ENCODE measurements at places on chromosomes 3 and 15.

DNA sequence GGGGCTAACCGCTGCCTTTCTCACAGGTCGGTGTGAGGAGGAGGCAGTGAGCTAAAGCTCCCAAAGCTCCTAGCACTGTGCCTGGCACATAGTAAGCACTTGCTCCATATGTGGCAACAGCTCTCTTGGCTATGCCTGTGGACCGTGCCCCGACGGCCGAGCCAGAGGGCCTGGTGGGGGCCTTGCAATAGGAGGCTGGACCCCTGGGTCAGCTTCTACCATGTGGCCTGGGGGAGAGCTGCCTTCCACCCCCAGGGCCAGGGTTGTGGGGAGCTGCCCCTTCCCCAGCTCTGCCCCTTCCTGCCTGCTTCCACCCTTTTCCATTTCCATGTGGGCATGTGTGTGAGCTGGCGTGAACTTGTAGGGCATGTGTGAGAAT, 16.9 kb upstream of the GNAT1 start:
- no peak for DNase-seq

DNA sequence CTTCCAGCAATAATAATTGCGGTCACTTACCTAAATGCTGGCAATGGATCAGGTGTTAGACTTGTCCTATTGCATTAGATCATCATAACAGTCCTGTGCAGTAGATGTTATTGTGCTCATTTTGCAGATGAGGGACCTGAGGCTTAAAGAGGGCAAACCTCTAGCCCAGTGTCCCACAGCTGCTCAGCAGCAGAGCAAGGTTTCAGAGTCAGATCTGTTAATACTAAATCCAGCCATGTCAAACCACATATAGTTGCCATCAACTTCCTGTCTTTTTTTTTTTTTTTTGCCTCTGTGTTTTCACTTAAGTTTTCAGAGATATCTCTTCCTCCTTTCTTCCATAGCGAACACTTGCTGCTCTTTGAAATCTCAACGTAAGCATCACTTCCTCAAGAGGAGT, 12.1 kb downstream of the FEZF2 start:
- no peak for DNase-seq

DNA sequence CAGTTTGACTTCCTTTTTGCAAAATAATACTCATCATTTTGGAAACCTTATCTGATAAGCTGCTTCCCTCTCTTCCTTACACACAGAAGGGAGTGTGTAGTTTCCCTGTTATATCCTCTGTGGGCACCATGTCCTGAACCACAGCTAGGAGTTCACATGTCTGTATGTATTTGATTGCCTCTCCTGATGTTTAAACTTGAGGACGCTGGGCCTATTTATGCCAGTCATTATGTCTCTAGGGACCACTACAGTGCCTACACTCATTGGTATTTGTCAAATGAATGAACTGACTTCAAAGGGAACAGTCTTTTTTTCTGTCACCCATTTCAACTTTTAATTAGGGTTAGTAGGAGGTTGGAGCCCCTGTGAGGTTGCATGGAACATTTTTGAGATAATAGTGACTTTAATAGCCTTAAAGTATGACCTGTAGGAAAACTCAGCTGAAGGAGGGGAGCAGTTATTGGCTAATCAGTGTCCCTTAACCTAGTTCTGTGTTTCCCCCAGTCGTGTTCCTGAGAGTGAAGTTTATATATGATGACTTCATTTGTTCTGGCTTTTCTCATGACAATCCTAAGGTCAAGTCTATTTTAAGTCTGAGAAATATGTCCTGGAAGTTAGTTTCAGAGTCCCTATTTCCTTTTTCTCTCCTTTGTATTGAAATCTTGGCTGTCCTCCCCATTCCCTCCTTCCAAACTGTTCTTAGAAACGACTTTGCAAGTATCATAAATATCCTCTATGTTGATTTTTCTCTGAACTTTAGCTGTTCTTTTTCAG, 28.9 kb downstream of the PDE8A start:
- no peak for DNase-seq

DNA sequence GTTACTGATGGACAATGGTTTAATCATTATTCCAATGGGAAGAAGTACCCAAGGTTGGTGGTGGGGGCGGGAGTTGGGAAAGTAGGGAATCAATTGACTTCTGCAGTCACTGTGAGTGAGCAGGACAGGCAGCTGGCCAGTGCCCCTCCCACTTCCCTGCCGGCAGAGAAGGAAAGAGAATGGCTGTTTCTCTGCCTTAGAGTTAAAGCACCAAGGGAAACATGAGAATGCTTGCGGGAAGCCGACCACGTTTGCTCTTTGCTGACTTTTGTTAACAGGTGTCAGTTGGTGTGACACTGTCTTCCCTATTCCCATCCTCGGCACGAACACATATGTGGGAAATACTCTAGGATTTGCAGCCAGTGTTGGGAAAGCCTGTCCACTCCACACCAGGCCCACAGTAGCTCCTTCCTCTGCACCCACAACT, 33.5 kb upstream of the MFSD1 start:
- no peak for DNase-seq

DNA sequence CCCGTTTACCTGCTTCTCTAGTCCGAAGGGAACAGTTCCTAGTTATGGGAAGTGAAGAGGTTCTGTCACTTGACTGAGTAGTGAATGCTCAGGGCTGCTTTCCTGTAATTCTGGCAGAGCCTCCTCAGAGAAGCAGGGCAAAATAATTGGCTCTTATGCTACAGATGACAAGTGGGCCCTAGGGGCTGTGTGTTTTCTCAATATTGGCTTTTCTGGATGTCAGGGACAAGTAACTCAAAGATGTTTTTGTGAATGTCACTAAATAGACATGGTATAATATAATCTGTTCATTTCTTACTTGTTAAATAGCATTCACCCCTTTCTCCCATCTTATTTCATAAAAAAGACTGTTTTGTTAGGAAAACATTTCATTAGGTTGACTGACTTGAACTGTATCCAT, 40.1 kb downstream of the SGO1 start:
- DNase-seq, result no peak

- DNase-seq, result no peak
These were observed 969 bp upstream of the BSN start for GRCh38 chr3:49553324-49553691.

DNA sequence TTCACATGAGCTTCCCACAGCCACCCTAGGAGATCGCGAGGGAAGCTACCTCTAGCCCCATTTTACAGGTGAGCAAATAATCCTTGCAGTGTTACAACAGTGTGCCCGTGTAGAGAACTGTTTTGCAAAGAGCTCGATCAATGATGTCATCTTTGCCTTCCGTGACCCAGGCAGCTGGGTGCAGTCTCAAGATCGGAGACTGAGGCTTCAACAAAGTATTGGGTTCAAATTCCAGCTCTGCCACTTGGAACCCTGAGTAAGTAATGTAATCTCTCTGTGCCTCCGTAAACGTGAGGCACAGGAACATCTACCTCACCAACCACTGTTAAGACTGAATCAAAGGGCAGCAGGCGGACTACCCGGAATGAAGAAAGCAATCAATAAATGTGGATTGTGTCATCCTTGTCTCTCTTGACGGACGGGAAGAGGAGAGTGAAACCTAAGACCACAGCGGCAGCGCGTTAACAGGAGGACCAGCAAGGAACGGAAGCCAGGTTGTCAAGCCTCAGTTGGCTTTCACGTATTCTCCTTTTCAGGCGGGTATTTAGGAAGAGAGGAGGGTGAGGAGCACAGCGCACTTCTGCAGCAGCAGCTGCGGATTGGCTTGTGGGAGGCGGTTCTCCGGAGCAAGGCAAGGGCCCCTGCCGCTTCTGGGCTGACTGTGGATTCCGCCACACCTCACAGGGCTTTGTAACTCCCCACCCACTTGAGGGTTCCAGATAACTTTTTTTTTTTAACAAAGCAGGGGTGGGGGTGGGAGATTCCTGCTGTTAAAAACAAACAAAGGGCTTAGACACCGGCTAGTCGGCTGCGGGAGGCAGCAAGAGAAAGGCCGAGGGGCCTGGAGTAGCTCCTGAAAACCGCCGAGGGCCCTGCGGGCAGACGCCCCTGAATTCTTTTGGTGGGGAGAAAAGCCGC, 1.5 kb upstream of the SMAD3 start:
- DNase-seq, result no peak

DNA sequence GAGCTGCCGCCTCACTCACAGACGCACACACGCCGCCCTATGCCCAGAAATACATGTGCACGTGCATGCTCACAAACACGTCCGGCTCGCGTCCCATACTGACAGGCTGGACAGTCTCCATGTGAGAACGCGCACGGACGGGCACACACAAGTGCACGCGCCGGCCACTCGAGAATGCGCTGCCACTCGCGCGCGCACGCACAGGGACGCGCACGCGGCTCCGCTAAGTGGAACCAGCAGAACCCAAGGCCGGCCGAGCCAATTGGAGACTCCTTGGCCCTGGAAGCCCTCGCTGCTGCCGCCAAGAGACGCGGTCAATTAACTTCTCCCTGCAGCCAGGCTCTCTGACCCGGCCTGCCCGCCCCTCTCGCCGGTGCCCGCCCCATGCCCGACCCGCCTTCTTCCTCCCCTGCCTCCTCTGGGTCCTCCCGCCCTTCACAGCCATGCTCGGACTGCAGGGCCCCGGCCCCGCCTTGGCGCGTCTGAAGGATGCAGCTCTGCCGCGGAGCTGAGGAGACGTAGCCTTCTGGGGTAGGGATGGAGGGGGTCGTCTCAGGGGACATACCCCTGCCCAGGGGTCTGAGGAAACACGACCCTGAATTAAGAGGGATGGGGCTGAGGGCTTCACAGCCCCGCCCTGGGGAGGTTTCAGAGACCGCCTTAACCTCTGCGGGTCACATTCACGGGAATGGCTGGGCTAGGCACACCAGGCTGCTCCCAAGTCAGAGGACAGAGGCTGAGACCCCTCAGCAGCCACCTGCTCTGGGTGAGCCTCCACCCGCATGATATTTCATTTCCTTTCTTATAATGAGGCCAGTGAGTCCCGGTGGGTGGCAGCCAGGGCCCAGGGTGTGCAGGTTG, 15.0 kb downstream of the PTH1R start:
- no peak for DNase-seq

DNA sequence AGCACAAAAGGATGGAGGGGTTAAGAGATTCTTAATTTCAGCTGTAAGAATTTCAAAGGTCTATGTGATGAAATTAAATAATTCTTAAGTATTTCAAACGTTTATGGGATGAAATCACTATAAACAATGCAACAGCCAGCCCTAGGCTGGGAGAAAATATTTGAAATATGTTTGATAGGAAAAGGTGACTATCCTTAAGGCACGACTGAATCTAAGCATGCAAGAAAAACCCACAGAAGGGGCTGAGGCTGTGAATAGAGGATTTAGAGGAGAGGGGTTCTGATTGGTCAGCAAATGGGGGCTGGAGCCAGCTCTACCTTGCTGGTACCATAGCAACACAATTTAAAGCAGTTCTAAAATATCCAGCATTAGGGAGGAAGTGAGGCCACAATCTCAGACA, 220.8 kb upstream of the ATP10A start:
- no peak for DNase-seq

DNA sequence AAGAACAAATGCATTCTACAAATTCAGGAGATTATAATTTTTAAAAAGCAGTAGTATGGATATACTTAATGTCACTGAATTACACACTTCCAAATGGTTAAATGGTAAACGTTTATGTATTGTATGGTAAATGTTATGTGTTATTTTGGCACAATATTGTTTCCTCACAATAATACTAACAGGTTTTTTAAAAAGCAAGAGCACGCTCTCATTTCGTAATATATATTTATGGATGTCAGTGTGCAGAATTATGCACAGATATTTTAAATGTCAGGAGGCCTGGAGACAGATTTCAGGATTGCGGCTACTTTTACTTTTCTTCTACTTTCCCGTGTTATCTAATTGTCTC, 533 bp downstream of the ZNF445 start:
- no peak for DNase-seq

Measured in NCI-H446 treated with DMSO at 0.1 percent for 48 hours (cell line).